ENCODE measurements at places on chromosomes 1 and 21.
A peak's percentile ranks its signal among the peaks of the same experiment; 100 is the strongest.

- DNase-seq = no peak
Observed at GRCh38 chr1:11434501-11434900, 44.5 kb upstream of the DISP3 start.

DNA sequence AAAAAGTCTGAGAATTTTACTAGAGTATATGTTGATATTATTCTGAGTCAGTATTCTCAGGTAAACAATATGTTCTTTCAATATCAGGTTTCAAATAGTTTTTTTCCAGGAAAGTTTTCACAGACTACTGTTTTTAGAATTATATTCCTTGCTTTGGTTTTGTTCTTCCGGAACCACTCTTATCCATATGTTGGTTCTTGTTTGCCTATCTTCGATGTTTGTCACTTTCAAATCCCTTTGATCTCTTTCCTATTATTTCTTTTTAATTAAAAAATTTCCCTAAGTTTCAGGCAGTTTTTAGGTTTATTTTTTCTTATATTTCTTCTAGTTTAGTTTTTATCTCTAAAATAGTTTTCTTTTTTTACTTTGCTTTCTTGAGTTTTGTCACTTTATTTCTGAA is 20.9 kb downstream of the NOS1AP start:
- no peak for DNase-seq

- DNase-seq = no peak
Observed at GRCh38 chr1:220038640-220039039, 7.7 kb downstream of the EPRS1 start.

GRCh38 chr1:66050123-66050522 is 257.4 kb downstream of the PDE4B start:
- DNase-seq = no peak

DNA sequence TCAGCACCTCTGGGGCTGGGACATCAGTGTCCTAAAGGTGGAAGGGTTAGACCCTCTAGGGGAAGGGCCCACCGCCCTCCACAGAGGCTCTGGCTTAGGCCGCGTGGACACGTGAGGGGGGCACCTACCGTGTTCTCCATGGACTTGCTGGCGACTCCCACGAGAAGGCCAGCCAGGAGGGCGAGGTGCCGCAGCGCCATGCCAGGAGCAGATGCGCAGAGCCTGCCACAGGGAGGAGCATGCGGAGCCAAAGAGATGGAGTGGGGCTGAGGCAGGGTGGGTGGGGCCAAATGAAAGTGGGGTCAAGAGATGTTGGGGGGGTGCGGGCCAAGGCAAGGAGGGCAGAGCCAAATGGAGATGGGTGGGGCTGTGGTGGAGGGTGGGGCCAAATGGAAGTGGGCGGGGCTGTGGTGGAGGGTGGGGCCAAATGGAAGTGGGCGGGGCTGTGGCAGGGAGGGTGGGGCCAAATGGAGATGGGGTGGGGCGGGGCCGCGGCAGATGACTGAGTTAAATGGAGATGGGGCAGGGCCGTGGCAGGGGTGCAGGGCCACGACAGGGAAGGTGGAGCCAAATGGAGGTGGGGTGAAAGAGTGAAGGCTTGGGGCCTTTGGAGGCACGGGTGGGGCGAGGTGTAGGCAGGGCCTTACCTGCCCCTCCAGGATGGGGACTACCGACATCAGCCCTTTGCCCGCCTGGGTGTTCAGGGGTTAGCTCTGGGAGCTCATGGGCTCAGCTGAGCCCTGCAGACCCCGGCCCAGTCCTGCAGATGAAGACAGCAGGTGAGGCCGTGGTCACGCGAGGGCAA is 17.4 kb upstream of the RNF223 start:
- no peak for DNase-seq

GRCh38 chr1:9203511-9203982 is 31.0 kb upstream of the H6PD start:
- no peak for DNase-seq

DNA sequence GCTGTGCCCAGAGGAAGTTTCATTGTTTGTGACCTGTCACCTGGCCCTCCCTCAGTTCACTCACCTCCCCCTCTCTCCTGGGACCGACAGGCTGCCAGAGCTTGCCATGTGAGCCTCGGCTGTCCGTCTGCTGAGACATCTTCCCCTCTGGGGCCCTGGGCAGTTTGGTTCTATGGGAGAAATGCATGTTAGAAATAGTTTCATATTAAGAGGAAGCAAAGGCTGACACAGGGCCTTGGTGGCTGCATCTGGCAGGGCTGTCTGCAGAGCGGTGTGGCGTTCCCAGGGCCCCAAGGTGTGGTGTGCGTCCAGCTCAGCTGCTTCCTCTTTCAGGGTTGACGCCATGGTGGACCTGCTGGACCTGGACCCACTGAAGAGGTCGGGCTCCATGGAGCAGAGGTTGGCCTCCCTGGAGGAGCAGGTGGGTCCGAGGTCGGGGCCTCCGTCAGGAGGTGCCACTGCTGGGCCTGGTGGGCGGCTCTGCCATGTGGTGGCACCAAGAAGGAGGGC is 31.9 kb upstream of the LRRC3 start:
- no peak for DNase-seq

DNA sequence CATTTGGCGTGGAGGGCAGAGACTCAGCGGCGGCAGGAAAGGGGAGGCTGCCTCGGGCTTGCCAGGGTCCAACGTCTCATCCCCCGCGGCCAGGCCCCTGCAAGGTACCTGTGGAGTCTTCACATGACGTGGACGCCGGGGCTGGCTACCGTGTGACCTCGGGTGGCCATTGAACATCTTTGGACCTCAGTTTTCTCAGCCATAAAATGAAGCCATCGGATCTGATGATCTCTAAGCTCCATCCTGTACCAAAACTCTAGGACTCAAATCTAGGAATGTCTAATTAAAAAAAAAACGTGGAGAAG is 141.8 kb upstream of the KCNE2 start:
- no peak for DNase-seq

DNA sequence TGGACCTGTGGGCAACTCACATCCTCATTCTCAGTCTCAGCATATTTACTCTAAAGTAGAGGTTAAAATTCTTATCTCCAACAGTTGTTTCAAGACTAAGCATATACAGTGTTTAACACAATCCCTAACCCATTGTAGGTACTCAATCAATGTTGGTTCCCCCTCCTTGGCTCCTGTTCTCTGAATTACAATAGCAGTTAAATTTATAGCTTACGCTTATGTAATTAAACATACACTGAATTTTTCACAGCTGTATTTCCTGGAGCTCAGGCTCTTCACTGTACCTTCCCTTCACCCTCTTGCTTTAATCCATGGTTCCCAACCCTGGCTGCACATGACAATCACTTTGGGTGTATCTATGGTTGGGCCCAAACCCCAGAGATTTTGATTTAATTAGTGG is 89.4 kb downstream of the LPAR3 start:
- no peak for DNase-seq

GRCh38 chr1:199746666-199747384 is 280.7 kb upstream of the NR5A2 start:
- no peak for DNase-seq

DNA sequence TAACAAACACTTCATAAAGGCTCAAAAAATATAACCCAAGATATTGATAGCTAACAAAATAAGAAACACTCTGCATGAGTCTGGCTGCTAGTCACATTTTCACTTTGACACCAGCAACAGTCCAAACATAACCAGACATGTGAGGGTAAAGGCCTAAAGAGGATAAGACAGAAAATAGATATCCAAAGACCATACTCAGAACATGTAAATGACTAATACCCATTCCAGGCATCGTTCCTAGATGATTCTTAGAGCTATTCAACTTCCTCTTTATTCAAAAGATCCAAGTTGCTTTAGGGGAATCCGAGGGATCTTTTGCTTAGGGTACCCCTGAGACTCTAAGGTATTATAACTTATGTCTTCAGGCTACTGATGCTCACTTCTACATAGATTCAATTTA is 5.1 kb downstream of the COL24A1 start:
- DNase-seq = no peak

GRCh38 chr1:214317300-214317699 is 36.3 kb downstream of the SMYD2 start:
- DNase-seq = no peak

DNA sequence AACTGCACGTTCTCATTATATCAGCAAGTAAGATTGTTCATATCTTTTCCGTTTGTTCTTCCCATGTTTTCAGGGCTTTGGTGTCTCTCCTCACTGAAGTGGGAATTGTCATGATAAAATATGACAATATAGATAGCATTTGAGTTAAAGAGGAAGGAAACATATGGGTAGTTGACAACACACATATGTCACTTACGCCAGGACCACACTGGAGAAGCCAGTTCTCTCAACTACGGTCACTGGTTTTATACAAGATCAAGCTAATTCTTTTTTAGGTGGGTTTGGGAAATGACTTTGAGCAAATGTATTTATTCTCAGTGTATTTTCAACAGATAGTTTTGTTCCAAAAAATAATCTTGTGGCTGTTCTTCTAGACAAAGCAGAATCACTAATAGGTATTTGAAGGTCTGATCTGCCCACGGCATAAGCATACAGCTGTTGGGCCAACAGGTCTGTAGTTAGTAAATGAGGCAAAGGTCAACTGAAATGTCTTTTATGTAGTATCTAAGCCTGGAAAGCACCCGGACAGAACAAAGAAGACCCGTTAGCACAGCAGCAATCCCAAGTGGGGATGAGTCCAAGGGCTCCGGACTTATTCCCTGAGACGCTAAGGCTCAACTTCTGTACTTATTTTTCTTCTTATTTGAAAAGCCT is 433.6 kb upstream of the ZP4 start:
- no peak for DNase-seq

DNA sequence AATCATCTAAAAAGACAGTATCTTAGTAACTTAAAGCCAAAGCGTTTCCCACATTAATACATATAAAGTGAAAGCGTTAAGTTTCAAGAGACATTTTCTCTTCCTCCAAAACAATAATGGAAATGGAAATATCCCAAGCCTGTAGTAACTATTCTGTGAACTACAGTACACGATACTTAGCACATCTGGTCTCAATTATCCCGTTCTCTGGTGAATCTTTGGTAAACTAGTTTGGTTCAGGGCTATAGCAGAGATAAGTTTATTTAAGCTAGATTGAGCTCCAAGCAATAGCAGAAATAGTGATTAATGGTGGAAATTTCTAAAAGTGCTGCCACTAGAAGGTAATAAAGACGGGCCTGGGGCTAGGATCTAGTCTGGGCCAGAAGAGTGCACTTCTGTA is 55.2 kb downstream of the PCNX2 start:
- no peak for DNase-seq

GRCh38 chr21:36199021-36199420 is 42.4 kb downstream of the DOP1B start:
- DNase-seq = no peak

DNA sequence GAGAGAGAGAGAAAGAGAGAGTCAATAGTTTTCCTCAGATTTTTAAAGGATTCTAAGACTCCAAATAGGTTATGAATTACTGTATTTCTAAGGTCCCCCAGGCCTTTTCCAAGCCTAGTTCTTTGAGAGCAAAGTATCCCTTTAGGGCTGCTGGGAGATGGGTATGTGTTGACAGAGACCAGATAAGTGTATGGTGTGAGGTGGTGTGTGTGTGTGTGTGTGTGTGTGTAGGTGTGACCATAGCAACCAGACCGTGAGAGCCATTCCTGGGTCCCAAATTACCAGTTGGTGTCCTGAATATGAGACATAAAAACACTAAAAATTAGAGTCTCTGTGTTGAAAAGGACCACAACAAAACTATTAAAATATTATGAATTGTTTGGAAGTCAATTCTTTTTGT is 41.7 kb upstream of the DNAJC6 start:
- DNase-seq = peak; percentile 53

DNA sequence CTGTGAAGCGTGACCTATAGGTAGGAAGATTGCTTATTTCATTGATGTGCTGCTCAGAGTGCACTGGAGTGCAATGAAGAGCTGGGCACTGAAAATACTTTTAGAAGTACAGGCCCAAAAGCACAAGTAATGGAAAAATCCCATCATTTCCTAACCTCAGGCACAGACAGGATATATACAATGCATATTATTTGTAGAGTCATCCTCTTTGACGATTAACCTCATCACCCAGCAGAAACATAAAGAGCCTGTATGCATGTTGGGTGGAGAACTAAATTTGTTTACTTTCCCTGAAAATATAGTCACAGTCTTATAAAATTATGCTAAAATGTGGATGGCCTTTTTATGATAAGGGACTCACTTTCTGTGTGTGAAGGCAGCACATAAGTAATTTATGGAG is 98.1 kb downstream of the TNNI3K start:
- no peak for DNase-seq

GRCh38 chr1:185825556-185825955 is 91.4 kb downstream of the HMCN1 start:
- DNase-seq = no peak

All from hematopoietic multipotent progenitor cell treated with erythropoietin and hydrocortisone succinate and interleukin-3 and kit ligand, for 8 days (in vitro differentiated cells).